ENCODE measurements at places on chromosomes 1 and 21.

GRCh38 chr1:56456435-56457101 lies 122.8 kb downstream of the PLPP3 start:
- peak; percentile 66 for DNase-seq

DNA sequence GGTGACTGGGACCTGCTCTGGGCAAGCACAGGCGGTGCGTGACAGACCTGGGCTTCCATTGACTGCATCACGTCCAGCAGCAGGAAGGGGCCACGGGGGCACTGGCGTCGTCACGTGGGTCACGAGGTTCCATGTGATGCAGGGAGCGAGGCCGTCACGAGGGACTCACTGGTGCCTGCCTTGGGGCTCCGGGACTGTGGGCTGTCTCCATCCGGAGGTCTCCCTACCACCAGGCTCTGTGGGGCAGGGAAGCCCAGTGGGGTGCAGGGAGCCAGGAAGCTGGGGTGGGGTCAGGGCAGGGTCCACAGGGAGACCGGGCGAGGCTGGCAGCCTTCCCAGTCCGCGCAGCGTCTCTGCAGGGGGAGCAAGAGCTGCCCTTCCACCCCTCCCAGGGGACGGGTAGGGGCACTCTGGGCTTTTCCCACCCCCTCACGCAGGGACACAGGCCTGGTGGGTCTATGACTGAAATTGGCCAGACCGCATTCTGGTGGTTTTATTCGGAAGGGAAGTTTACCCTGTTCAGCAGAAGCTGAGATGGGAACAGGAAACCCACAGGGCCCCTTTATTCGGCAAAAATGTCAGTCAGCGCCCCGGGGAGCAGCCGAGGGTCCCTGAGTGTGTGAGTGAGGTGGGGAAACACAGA lies 416 bp upstream of the TNFRSF14 start:
- DNase-seq: no peak

GRCh38 chr1:53554592-53555305 lies 95.5 kb downstream of the DMRTB1 start:
- DNase-seq: no peak

GRCh38 chr1:219555806-219556205 lies 57.1 kb downstream of the ZC3H11B start:
- peak; percentile 54 for DNase-seq

- DNase-seq: no peak
Measured at GRCh38 chr1:193437785-193438184, 251.4 kb upstream of the B3GALT2 start.

DNA sequence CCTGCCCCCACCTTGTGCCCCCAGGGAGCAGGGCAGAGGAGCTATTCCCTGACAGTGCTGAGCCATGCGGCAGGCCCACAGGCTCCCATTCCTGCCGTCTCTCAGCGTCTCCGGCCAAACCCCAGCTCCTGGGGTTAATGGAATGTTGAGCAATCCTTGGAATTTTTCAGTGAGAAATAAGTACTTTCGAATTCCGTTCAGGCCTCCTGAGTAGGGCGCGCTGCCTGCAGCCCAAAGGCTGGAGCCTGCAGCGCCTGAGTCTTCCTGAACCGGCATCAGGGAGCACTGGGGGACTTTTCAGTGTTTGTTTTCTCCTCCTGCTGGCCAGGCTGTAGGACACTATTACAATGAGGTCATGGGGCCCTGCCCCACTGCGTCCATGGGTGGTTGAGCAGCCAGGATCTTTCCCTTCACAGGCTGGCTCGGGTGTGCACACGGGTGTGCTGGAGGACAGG lies 33.3 kb upstream of the CSF1 start:
- DNase-seq: peak; percentile 96

GRCh38 chr1:47703981-47704596 lies 266.2 kb downstream of the FOXD2 start:
- peak; percentile 76 for DNase-seq

DNA sequence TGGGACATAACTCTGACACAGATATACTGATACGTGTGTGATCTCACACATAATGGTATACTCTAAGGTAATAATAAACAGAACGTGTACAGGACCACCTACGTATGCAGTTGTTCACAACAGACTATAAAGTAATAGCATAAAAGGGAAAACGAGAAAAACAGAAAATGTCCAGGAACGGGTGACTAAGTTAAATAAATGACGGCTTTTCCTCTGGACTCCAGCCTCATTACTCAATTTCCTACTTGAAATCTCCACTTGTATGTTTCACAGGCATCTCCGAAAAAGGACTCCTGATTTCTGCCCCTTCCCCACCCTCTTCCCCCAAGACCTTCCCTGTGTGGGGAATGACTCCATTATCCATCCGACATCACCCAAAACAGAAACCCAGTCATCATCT lies 95.1 kb downstream of the JAK1 start:
- no peak for DNase-seq

- DNase-seq: peak; percentile 82
Measured at GRCh38 chr21:34889320-34889675, 159.8 kb downstream of the RUNX1 start.

GRCh38 chr1:58524353-58524945 lies 22.1 kb downstream of the OMA1 start:
- DNase-seq: peak; percentile 14

GRCh38 chr1:244254467-244254866 lies 197.2 kb downstream of the ADSS2 start:
- no peak for DNase-seq

- peak; percentile 57 for DNase-seq
Measured at GRCh38 chr1:40394491-40395172, 21.1 kb downstream of the SMAP2 start.

- DNase-seq: peak; percentile 21
Measured at GRCh38 chr1:64470665-64471217, 812 bp downstream of the CACHD1 start.

DNA sequence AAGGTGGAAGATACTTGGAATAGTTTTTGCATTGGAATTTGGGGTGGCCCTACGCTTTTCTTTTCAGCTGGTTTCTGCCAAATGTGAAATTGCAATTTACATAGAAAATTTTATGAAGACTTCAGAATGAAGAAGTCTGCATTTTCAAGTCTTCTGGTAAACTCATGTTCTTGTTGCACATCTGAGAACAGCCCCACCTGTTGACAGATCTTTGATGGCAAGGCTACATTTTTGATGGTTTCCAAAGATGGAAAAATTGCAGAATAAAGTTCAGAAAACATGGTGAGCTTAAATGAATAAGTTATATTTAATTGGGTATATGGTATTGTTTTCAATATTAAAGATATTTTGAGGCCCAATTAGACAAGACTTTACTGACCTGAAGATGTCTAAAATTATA lies 25.4 kb downstream of the OLFM3 start:
- DNase-seq: peak; percentile 0

DNA sequence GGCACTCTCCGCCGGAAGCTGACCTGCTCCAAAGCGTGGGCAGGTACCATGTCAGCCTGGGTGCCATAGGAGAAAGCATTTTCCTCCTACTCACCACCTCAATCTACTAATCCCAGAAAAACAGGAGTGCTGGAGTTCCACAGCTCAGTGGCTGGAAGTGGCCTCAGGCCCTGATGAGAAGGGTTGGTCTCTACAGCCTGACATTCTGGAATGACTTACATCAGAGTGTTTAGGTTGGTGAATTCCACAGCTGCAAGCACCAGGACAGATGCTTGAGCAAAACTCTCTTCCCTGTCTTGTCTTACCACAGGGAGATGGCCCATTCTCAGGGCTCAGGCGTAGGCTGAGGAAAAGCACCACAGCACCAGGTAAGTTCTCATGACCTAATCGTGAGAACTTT lies 5.5 kb downstream of the SEC16B start:
- DNase-seq: no peak

GRCh38 chr1:208829595-208829994 lies 585.4 kb upstream of the PLXNA2 start:
- DNase-seq: peak; percentile 41

DNA sequence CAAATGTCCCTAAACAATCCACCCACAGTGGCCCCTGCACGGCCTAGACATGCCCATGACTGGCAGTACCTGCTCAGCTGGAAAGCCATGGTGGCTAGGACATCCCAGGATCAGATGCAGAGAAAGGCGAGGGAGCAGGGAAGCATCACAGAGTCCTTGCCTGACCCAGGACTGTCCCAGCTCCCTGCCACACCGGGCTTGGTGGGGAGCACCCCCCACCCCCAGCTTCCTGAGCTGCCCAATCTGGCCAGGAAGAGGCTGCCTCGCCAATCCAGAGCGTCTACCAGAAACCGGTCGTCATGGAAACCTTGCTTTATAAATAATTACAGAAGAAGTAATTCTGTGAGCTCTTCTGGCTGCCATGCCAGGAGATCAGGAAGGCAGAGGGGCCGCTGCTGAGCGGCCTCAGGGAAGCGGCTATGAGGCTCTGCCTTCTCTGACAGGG lies 34.8 kb downstream of the ACOT7 start:
- DNase-seq: peak; percentile 56

- no peak for DNase-seq
Measured at GRCh38 chr1:22527555-22528296, 35.6 kb upstream of the EPHA8 start.

GRCh38 chr1:93649231-93649630 lies 32.4 kb downstream of the BCAR3 start:
- DNase-seq: no peak

DNA sequence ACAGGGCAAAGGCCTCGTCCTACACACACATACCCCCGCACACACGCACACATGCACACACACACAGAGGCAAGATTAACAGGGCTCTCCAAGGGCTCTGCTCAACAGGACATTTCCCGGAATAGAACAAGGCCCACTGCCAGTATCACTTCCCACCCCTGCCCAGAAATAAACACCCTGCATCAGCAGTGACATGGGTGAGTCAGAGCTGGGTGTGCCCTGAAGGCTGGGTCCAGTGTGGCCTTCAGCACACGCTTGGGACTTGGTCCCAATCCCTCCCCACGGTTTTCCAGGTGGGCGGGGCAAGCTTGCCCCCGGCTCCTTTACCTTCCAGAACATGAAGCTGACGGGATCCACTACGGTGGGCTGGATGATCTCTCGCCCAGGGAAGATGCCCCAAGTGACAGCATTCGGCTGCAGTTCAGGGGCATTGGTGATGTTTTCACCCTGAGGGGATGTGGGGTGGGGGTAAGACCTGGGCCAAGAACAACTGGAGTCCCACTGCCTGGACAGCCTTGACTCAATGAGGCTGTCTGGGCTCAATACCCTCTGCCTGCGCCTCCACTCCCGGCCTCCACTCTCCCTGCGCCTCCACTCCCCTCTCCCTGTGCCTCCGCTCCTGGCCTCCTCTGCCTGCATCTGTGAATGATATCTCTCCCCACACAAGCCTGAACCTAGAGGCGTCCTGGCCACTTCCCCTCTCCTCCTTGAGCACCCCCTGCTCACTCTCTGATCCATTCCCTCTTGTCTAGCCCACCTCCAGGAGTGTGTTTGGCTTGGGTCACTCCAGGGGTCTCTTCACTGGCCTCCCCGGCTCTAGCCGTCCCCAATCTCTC lies 14.7 kb downstream of the MTHFR start:
- DNase-seq: peak; percentile 62

GRCh38 chr1:182699393-182700350 lies 15.3 kb upstream of the RGS8 start:
- DNase-seq: peak; percentile 25

- no peak for DNase-seq
Measured at GRCh38 chr1:242089911-242090310, 91.0 kb upstream of the MAP1LC3C start.

GRCh38 chr1:3676581-3677470 lies 24.5 kb downstream of the TP73 start:
- DNase-seq: no peak

DNA sequence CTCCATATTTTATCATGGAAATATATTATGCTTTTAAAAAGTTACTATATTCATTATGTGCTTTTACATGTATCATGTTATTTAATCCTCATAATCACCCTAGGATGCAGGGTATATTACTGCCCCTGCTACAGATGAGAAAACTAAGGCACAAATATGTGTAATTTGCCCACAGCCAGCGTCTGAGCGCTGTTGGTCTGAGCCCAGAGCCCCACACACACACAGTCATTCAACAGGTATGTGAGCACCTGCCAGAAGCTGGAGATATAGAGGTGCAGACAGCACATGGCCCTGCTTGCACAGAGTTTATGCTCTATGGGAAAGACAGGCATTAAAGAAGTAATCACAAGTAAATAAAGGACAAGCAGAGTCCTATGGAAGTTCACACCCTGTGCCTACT lies 49.8 kb upstream of the SEC16B start:
- no peak for DNase-seq

GRCh38 chr1:88581703-88582102 lies 102.4 kb upstream of the PKN2 start:
- no peak for DNase-seq

GRCh38 chr1:237690656-237691055 lies 200.1 kb downstream of the ZP4 start:
- no peak for DNase-seq

GRCh38 chr1:194830387-194830786 lies 1644.0 kb upstream of the B3GALT2 start:
- no peak for DNase-seq

DNA sequence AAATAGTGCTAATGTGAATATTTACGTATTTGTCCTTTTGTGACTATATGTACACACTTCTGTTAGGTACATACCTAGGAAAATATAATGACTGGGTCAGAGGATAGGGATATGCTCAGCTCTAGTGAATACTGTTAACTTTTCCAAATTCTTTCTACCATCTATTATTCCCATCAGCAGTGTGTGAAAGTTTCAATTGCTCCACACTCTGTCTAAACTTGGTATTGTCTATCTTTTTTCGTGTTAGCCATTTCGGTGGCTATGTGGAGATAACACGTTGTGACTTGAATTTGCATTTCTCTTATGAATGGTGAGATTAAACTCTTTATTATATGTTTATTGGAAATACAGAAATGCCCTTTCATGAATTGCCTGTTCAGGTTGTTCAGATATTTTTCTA lies 22.7 kb upstream of the LELP1 start:
- DNase-seq: no peak

DNA sequence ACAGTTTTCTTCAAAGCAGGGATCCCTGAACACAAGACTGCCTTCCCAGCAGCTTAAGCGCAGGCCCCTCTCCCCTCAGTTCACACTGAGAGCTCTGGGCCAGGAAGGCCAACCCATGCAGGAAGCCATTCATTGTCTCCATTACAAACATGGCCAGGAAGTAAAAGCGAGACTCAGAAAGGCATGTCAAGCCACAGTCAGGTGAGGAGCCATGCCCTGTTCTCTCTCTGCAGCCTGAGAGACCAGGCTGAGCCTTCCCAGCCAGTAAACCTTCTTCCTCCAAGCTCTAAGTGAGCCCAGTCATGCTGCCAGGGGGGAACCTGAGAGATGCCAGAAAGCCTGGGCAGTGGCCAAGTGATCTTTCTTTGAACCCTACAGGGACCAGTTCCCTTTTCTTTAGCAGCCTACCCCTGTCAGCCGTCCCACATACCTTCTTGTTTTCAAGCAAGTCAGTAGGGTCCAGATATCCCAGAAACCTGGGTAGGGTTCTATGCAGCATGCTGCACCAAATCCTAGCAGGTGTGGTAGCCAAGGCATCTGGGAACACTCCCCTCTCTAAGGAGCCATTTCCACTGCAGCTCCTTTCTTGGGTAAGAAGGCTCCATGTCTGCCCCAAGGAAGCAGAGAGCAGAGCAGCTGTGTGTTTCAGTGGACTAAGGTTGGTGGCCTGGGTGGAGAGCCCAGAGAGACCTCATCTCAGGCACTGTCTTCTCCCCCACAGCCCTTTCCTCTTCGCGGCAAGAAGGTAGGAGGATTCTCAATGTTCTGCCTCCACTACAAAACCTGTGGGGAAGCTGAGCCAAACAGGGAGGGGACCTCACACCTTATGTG lies 977 bp downstream of the TRAF3IP3 start:
- no peak for DNase-seq

GRCh38 chr1:245039196-245039595 lies 115.6 kb upstream of the KIF26B start:
- no peak for DNase-seq

- no peak for DNase-seq
Measured at GRCh38 chr1:154418062-154418921, 13.1 kb downstream of the IL6R start.

- peak; percentile 38 for DNase-seq
Measured at GRCh38 chr1:64687725-64688327, 57.0 kb upstream of the RAVER2 start.
